Heart left ventricle (tissue), 16 donors: ENCODE measurements at places on chromosomes 7 and 10.

- DNase-seq, result no peak
Observed at GRCh38 chr10:89242840-89243568, 8.6 kb downstream of the LIPA start.

GRCh38 chr10:14535457-14536130 lies 204.9 kb upstream of the FRMD4A start:
- DNase-seq, result no peak

GRCh38 chr7:107077699-107078516 lies 33.4 kb downstream of the PRKAR2B start:
- no peak for DNase-seq

DNA sequence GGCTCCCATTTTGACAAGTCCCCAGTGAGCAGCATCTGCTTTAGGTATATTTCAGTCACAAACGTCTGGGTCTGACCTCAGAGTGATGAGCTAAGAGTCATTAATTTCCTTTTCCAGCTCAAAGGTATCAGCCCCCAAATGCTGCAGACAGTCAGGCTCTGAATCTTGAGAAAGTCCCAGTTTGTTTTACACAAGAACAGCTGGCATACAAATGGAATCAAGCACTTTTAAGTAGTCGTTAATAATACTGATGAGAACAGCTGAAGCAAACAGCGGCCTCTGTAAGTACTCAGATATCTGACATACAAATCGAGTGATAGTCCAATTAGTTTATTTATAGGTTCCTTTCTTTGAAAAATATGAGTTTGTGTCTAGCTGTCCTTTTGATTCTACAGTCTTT lies 49.4 kb upstream of the MSRB2 start:
- no peak for DNase-seq

DNA sequence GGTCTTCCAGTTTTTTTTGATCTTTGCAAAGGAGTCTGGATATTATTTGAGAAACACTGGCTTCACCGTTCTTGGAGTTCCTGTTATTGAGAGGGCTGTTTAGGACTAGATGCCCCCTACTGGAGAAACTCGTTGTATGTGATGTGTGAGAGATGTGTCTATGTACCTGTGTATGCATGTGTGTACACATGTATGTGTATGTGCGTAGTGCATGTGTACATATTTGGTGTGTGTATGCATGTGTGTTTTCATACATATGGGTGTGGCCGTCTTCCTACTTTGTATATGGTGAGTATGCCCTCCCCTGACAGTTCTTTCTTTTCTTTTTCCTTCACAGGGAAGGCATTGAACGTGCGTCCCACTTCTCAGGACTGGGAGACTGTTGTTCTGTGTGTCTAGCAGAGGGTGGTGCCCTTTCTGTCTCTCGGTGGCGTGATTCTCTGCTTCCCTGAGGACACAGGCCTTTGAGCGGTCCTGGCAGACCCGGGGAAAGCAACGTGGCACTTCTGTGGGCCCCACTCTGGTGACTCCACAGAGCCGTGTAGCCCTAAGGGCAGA lies 3.0 kb upstream of the CALHM3 start:
- peak; percentile 28 for DNase-seq

GRCh38 chr7:108454674-108455550 lies 1.3 kb downstream of the NRCAM start:
- DNase-seq, result no peak

DNA sequence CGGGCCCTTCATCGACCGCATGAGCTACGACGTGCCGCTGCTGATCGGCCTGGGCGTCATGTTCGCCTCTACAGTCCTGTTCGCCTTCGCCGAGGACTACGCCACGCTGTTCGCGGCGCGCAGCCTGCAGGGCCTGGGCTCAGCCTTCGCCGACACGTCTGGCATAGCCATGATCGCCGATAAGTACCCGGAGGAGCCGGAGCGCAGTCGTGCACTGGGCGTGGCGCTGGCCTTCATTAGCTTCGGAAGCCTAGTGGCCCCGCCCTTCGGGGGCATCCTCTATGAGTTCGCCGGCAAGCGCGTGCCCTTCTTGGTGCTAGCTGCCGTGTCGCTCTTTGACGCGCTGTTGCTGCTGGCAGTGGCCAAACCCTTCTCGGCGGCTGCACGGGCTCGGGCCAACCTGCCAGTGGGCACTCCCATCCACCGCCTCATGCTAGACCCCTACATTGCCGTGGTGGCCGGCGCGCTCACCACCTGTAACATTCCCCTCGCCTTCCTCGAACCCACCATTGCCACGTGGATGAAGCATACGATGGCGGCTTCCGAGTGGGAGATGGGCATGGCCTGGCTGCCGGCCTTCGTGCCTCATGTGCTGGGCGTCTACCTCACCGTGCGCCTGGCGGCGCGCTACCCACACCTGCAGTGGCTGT lies 1.2 kb downstream of the SLC18A3 start:
- DNase-seq, result no peak

DNA sequence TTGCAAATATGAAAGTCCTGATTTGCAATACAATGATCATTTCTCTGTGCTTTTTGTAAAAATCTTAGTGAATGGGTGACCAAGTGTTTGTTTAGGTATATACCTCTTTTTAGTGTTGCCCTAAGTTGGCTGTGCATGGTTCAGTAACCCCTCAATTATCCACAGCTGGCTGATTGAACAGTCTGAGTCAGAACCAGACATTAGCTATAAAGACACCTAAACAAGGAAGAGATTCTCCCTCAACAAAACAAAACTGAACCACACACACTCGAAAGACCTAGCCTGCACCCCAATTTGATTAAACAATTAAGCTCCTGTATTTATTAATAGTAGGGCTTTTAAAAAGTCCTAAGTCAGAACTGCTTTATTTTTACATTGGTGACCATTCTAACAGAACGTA lies 2.8 kb downstream of the RSBN1L start:
- no peak for DNase-seq

GRCh38 chr7:136664537-136664936 lies 203.9 kb upstream of the CHRM2 start:
- no peak for DNase-seq

GRCh38 chr10:50358411-50358810 lies 107.1 kb upstream of the ASAH2 start:
- DNase-seq, result no peak

DNA sequence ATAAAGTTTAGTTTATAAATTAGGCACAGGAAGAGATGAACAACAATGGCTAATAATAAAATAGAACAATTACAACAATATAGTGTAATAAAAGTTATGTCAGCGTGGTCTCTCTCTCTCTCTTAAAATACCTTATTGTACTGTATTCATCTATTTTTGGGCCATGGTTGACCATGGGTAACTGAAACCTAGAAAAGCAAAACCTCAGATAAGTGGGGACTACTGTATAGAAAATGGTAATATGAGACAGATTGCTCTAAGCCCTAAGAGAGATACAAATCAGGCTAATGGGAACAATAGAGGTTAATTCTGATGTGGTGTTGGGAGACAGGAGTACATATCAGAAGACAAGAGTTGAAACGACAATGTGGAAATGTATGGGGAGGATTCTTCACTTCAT lies 86.2 kb downstream of the ZNF365 start:
- no peak for DNase-seq

DNA sequence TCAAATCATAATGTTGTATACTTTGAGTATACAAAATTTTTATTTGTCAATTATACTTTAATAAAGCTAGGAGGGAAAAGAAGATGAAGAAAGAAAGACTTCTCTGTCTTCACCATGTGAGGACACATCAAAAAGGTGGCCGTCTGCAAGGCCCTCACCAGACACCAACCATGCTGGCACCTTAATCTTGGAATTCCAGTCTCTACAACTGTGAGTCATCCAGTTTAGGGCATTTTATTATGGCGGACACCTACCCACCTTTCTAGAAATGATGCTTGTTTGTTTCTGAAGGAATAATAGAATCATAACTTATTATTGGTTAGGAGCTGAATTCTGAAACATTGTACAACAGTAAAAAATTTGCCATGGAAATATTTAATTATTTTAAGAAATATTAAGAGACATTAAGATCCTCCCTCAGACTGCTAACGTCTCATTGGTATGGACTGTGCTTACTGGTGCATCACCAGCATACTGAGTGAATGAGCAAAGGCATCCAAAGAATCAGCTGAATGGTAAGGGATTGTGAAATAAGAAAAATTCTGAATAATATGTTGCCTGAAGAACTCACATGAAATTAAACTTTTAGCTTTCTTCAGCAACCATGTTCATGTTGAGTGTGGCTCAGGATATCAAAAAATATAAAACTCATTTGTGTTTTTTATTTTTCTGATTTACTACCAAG lies 536.6 kb downstream of the HTR7 start:
- DNase-seq, result no peak

- peak; percentile 20 for DNase-seq
Observed at GRCh38 chr7:100572949-100573675, 588 bp downstream of the SAP25 start.

- DNase-seq, result no peak
Observed at GRCh38 chr7:111958896-111959295, 247.3 kb downstream of the DOCK4 start.

DNA sequence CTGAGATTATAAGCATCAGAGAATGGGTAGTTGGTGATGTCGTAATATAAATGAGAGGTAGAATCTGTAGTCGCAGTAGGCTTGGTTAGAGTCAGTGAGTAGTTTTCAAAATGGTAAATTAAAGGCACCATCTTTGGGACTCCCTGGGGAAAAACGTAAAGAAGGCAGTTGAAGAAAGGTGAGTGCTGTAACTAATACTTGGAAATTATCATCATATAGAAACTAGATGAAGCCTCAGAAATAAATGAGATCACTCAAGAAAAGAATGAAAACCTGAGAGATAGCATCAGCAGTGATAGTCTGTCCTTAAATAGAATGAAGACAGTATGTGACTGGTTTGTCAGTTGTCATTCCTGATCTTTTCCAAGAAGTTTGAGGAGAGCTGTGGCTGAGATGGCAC lies 23.8 kb downstream of the PALS2 start:
- DNase-seq, result no peak

DNA sequence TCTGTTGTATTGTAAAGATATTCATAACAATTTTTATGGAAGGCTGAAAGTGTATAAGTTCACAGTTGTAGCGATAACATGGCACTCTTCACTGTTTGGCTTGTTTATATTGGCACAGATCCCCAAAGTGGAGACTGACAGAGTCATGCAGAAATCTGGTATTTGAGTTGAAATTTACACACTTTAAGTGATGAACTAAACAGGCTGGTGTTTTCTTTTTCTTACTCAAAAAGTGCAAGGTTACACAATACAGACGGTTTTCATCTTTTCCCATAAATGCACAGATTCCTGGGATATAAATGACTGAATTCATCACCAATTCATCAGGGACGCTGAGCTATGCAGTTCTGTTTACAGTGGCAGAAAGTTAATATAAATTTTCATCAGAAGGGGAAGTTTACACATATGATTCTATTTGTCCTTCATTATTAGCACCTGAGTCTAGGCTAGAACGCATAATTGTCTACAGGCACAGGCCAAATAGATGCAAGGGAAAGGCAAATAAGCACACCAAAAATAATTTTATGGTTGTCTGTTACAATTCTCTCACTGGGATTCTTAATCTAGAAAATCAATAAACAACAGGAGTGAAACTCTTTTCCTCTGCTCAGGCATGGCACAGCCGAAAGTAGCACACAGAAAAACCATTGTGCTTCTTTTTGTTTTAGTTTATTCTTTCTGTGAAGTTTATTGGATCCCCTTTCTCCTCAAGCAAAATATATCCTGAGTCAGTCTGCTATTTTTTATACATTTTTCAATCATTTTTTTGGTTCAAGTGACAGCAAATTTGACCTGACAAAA lies 88.0 kb downstream of the FOXP2 start:
- no peak for DNase-seq

GRCh38 chr7:142434666-142435167 lies 176.9 kb upstream of the PRSS58 start:
- no peak for DNase-seq

DNA sequence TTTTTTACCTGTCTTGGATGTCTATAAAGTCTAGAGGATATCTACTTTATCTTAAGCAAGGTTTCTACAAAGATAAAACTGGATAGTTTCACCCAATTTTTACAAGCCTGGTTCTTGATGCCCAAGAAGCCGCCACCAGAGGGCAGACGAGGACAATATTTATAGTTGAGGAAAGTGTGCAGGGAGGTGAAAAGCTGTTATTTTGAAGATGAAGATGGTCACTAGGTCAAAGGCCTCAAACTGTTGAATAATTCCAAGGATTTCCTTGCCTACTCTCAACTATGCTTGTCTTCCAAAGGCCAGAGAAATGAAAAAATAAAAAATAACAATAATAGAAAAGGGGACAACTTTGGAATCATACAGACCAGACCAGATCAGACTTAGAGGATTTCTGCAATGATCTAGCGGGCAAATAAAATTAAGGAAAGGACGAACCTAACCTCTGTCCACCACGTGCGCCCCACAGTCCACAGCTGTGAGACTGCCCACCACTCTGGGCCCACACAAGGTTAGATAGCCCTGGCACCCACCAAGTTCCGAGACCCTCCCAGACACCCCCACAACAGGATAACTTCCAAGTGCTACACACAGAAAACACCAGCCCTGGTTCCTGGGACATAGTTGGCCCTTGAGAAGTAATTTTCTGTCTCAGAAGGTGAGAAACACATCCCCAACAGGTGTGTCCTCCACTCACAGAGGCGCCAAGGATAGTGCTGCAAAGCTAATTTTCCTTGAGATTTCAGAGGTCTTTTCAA lies 2.8 kb downstream of the PKD1L1 start:
- peak; percentile 82 for DNase-seq

DNA sequence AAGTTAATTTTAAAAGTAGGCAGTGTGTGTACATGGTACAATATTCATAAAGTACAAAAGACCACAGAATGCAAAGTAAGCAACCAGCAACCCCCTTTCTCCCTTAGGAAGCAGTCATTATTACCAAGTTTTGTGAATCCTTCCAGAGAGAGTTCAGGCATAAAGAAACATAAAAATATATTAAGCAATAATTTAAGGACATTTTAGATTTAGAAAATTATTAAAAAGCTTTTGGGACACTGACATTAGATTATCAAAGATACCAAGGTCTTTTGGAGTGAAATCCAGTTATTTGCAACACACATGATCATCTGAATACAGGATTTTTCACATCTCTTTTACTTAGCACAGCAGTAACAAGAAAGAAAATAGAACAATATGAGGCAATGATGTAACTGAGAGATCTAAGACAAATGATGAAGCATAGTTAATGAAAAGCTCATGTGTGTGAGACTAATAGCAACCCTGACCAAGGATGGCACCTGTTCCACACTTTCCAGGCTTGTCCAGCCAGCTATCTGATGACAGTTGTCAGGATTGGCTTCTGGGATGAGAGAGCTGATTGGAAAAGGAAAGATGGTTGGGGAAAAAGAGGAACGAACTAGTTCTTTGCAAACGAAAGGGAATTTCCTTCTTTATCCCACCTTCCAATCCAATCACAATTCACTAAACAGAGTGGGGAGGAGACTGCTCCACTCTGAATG lies 115.5 kb upstream of the LAMB4 start:
- no peak for DNase-seq
